Cardiac septum (tissue), 1 donor: ENCODE measurements at places on chromosomes 3 and 15. TPM values are rescaled to one million over a fixed set of nuclear protein-coding genes. Genes with fewer than 3 reads are reported as not detected.

SLC22A13 gene
- 0.22 TPM for total RNA-seq

SLC2A2 gene
- total RNA-seq, result not detected

GRCh38 chr3:21256932-21257331 lies 494.1 kb downstream of the ZNF385D start:
- no peak for DNase-seq

- no peak for DNase-seq
Measured at GRCh38 chr3:196486263-196486662, 17.3 kb downstream of the RNF168 start.

DNA sequence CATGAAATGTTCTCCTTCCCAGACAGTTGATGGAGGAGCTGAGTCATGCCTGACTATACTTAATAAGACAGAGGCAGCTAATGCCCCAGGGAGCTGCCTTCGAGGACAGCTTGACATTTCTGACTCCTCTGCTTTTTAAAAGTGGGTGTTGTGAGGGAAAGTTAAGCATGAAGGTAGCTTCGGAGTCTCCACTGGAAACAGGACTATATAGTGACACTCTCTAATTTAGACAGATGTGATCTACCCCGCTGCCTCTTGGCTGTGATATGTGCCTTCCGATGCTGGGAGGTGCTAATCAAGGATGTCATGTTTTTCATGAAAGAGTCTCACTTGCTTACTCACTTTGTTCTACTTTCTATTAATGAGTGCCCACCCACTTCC lies 72.7 kb downstream of the IL1RAP start:
- DNase-seq, result no peak

DNA sequence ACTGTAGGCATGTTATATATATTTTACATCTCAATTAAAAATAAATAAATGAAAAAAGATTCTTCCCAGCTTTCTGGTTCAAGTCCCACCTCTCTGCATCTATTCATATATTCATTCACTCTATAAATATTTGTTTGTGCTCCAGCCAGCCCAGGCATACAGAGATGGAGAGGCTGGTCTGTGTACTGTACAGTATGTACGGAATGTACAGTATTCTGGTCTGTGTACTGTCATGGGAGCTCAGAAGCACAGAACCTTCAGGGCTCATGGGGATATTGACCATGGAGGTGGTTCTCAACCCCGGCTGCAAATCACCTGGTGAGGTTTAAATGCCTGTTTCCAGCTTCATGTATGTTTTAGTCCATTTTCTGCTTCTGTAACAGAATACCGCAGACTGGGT lies 13.8 kb downstream of the CORO2B start:
- DNase-seq, result no peak

GRCh38 chr3:56622381-56622780 lies 60.7 kb downstream of the TASOR start:
- DNase-seq, result no peak

- DNase-seq, result no peak
Measured at GRCh38 chr3:73805435-73805834, 180.7 kb upstream of the PDZRN3 start.

GRCh38 chr15:44300572-44300971 lies 12.1 kb downstream of the GOLM2 start:
- DNase-seq, result no peak

DNA sequence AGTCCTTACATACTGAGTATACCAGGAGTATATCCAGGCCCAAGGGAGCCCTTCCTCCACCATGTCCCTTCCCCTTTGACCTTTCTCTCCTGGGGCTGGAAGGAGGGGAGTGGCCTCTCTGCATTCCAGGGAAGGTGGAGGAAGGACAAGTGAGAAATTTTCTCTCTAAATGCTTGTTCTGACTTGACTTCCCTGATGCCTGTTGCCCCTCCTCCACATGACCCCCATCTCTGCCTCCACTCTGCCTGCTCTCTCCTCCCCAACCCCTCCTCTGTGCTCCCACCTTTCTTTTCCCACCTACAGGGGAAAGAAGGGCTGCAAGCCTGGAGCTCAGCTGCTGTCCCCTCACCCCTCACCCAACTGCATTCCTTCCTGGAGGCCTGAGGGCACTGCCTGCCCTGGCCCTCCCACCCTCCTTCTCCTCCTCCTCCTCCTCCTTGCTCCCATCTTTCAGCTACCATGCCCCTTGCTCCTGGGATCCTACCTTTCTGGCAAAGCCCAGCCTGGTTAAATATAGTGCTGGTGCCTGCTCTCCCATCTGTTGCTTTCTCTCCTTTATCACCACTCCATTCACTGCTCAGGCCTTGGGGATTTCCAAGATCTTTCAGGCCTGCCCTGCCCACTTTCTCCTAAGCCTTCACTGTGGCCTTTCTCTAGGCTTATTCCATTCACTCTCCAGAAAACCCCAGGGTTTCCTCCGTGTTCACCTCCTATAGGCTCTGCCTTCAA lies 8.5 kb upstream of the DAG1 start:
- no peak for DNase-seq
